Activated B cell treated with CpG ODN at 0.5 μM for 24 hours (primary cell): ENCODE measurements at places on chromosomes 4 and X. TPM values are rescaled to one million over a fixed set of nuclear protein-coding genes. Genes with fewer than 3 reads are reported as not detected.
A peak's percentile ranks its signal among the peaks of the same experiment; 100 is the strongest.

DNA sequence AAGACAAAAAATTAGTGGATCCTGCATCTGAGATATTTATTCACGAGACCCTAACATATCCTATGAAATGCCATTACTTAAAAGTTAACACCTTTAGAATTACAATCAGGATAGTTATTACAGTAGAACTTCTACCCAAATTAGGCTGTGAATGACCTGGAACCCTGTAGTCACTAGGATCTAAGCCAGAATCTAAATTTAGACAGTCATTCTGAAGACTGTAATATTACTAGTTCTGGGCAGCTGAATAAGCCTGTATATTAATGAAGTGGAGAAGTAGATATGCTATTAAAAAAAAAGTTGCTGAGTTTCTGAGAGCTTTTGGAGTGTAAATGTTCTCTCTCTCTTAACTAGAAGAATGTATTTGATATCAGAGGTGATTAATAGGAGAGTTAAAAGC lies 67.0 kb downstream of the FAM13A start:
- H3K4me1 ChIP-seq = no peaks in the 10 kb centered on the region
- H3K36me3 ChIP-seq = no peaks in the 10 kb centered on the region
- DNase-seq = no peak
- H3K27ac ChIP-seq = no peak overlapping the region

DNA sequence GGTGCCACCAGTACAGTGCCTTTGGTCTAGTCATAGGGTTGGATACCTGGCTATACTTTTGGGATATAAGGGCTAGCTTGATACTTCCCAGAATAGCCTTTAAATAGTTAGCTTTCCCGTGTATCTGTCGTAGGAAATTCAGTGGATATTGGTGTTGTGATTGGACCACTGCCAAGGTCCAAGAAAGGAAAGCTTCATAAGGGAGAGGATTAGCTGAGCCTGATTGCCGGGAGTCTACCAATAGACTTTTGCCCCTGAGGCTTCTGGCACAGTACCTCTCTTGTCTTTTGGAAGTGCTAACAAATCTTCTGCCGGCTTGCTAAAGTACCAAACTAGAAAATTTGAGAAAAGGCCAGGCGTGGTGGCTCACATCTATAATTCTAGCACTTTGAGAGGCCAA lies 350.6 kb downstream of the CHIC1 start:
- DNase-seq = no peak
- H3K4me3 ChIP-seq = no peak overlapping the region
- no peaks in the 10 kb centered on the region for H3K27me3 ChIP-seq
- no peak overlapping the region for H3K27ac ChIP-seq

- DNase-seq = no peak
- no peaks in the 10 kb centered on the region for H3K27me3 ChIP-seq
- H3K27ac ChIP-seq = no peak overlapping the region
- H3K4me1 ChIP-seq = no peaks in the 10 kb centered on the region
- no peak overlapping the region for H3K4me3 ChIP-seq
Observed at GRCh38 chr4:17103231-17103630, 204.8 kb upstream of the LDB2 start.

PDCL2 gene
- not detected in 2 replicates for total RNA-seq

GRCh38 chr4:8152865-8153257 lies 5.8 kb downstream of the ABLIM2 start:
- peaks cover 6% of the 10 kb centered on the region for H3K4me1 ChIP-seq
- no peak overlapping the region for H3K4me3 ChIP-seq
- peak overlapping the region; percentile 12 for H3K27ac ChIP-seq
- no peaks in the 10 kb centered on the region for H3K36me3 ChIP-seq
- no peak for DNase-seq

CEP135 gene
- 24.7 and 30.2 TPM in 2 replicates for total RNA-seq

GRCh38 chr4:123167931-123168330 lies 228.7 kb upstream of the SPRY1 start:
- no peak overlapping the region for H3K4me3 ChIP-seq
- no peak for DNase-seq
- H3K27ac ChIP-seq = no peak overlapping the region
- H3K4me1 ChIP-seq = no peaks in the 10 kb centered on the region
- peaks cover 5% of the 10 kb centered on the region for H3K36me3 ChIP-seq
- no peaks in the 10 kb centered on the region for H3K27me3 ChIP-seq

DNA sequence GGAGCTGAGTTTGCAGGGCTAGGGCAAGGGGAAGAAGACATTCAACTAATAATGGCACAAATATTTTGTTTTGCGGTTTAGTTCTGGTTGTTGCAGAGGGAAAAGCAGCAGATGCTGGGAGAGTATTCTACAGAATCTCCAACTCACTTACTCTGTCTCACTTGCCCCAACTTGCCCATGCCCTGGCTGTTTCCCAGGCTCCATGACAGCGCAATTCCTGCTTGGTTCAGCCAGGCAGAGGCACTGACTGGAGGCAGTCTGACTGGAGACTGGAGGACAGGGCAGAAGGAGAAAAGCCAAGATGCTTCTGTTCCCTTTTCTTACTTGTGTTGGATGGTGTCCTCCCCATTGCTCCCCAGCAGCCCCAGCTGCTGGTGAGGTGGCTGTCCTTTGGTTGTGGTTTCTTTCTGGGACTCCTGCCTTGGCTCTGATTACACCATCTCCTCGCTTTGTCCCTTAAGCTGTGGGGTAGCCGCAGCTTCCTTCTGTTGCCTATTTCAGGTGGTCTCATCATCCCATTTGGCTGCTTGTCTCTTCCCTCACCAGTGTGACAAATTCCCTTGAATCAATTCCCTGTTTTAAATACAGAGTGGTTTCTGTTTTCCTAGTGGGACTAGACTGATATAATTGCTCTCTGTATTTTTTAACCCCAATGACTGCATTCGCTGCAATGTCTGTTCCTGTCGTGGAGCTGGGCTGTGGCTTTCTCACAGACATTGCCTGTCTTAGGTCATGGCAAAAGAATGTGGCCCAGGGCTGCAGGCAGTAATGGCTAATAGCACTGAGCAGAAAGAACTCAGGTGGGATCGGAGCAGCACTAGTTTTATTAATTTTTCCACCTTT lies 24.2 kb upstream of the RASL11B start:
- H3K4me3 ChIP-seq = no peak overlapping the region
- peaks cover 5% of the 10 kb centered on the region for H3K4me1 ChIP-seq
- H3K36me3 ChIP-seq = no peaks in the 10 kb centered on the region
- DNase-seq = no peak
- H3K27ac ChIP-seq = no peak overlapping the region

UNC5C gene
- total RNA-seq = not detected in 2 replicates

- no peaks in the 10 kb centered on the region for H3K27me3 ChIP-seq
- no peaks in the 10 kb centered on the region for H3K36me3 ChIP-seq
- DNase-seq = no peak
- H3K4me3 ChIP-seq = no peak overlapping the region
Observed at GRCh38 chr4:115674485-115674884, 561.1 kb upstream of the NDST4 start.

EFNB1 gene
- 2.0 and 2.3 TPM in 2 replicates for total RNA-seq

MFSD8 gene
- 30.8 and 31.1 TPM in 2 replicates for total RNA-seq

MAGEE2 gene
- not detected in 2 replicates for total RNA-seq
